CD4-positive, alpha-beta T cell treated with Interleukin-1 beta for 1 hour (primary cell): ENCODE measurements at places on chromosomes 13 and 19.

- no peak for DNase-seq
These were observed 812.7 kb upstream of the MIR17HG start for GRCh38 chr13:90534617-90535370.

- peak; percentile 71 for DNase-seq
These were observed 207.4 kb upstream of the RFC3 start for GRCh38 chr13:33610438-33611120.

DNA sequence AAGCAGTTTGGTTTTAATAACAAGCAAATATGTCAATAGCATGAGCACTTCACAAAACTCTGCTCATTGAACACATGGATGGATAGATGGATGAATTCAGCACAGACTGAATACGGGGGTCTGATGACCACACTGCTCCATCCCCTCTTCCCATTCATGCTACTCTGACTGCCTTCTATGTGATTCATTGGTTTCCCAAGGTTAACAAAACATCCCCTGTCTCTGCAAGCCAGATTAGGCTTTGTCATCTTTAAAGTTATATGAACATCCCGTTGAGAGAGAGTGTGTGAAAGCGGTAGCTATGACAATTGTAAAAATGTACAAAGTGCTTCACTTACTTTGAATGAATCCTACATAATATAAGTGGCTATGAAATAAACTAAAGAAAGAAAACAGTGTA, 252.5 kb downstream of the OXGR1 start:
- DNase-seq, result no peak

DNA sequence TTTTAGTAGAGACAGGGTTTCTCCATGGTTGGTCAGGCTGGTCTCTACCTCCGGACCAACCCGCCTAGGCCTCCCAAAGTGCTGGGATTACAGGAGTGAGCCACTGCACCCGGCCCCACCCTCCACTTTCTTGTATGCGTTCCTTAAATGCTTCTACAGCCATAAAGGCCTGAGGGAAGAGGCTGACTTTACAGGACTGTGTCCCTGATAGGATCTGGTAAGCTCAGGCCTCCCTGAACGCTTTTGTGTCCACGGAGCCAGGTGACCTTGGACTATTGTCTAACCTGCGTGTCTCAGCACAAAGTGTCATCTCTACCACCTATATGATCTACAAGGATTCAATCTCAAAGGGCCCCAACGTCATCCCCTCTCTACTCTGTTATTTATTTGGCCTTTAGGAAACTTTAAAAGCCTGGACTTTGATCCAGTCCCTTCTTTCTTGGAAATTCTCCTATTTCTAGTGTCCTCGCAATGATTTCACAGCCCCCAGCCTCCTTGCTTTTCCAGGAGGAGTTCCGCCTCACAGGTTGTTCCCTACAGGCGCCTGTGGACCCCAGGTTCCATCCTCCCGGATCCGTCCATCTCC, 701 bp downstream of the ZNF552 start:
- no peak for DNase-seq

- peak; percentile 85 for DNase-seq
These were observed 37.6 kb upstream of the C1QTNF9 start for GRCh38 chr13:24271601-24272451.

DNA sequence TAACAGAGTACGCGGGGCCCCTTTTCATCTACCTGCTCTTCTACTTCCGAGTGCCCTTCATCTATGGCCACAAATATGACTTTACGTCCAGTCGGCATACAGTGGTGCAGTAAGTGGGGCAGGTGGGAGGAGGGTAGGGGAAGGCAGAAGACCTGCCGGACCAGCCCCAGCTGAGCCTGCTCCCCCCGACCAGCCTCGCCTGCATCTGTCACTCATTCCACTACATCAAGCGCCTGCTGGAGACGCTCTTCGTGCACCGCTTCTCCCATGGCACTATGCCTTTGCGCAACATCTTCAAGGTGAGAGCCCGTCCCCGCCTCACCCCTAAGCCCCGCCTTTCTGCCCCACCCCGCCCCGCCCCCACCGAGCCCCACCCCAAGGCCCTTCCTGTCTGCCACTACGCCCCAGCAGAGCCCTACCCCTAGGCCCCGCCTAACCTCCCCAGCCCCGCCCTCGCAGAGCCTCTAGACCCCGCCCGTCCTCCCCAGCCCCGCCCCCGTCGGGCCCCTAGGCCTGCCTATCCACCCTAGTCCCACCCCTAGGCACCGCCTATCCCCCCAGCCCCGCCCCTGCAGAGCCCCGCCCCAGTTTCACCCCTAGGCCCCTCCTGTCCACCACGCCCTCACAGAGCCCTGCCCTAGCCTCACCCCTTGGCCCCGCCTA, 7.7 kb downstream of the NDUFB7 start:
- peak; percentile 59 for DNase-seq

- peak; percentile 64 for DNase-seq
These were observed 22.3 kb upstream of the XPO4 start for GRCh38 chr13:20924758-20925394.

GRCh38 chr19:29663861-29664752, 1.2 kb upstream of the PLEKHF1 start:
- no peak for DNase-seq

- DNase-seq, result no peak
These were observed 20.6 kb downstream of the ELAVL3 start for GRCh38 chr19:11460207-11460606.

GRCh38 chr19:32702010-32702409, 10.4 kb downstream of the NUDT19 start:
- no peak for DNase-seq

DNA sequence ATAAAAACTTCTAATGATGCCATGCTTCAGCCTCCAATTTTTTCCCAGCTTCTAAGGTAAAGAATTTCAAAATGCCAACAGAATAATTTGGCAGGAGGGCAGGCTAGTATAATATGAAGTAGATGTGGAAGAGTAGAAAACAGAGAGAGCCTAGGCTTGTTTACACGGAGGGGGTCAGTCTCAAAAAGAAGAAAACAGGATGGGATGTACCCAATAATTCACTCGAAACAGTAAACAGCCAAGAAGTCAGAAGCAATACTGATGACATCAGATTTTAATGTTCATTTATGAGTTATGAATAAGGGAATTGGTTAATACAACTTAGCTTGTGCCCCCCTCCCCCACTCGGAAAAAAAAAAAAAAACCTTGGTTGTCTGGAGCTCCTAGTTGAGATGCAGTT, 422.5 kb downstream of the FOXO1 start:
- no peak for DNase-seq

GRCh38 chr19:2315818-2316353, 7.9 kb upstream of the LINGO3 start:
- DNase-seq, result peak; percentile 31

GRCh38 chr19:53520163-53520546, 17.8 kb upstream of the ZNF331 start:
- DNase-seq, result no peak

GRCh38 chr19:38888876-38889275, 10.5 kb downstream of the SIRT2 start:
- DNase-seq, result no peak

- DNase-seq, result no peak
These were observed 497.8 kb downstream of the FOXO1 start for GRCh38 chr13:40168425-40169166.

- DNase-seq, result peak; percentile 29
These were observed 943 bp downstream of the SLAIN1 start for GRCh38 chr13:77698201-77699058.
